ENCODE measurements at places on chromosomes 4 and X.

DNA sequence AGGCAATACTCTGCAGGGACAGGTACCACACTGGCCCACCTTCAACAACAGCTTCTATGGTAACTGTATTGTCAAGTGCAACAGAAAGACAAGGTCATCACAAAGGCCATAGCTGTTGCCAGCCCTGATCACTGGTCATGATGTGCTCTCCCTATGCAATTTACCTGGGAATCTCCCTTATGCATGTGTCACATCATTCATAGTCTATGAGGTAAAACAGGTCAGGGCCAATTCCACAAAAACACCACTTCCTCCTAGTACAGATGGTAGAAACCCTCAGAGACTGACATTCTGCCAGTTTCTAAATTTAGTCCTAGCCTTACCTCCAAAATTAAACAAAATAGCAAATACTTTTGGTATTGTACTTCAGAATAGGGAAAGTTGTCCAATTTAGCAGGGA is 132.8 kb downstream of the MGST2 start:
- no peak for DNase-seq

GRCh38 chrX:40058719-40059118 is 39.0 kb downstream of the BCOR start:
- DNase-seq = no peak

DNA sequence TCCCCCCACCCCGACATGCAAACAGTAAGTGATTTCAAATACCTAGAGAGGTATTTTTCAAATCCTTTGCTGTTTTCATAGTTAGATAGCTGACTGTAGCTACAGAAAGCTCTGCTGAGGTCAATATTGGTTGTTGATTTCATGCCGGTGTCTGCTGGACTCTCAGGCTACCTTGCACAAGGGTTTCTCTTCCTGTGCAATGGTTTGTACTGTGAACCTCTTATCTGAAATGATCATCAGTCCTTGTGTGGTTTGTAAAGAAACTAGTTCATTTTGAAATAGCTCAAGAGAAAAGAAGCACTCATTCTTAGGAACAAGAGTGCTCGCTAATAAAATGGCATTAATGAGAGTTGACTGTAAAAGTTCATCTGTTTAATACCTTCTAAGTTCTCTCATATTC is 2.1 kb downstream of the MTM1 start:
- DNase-seq = no peak

DNA sequence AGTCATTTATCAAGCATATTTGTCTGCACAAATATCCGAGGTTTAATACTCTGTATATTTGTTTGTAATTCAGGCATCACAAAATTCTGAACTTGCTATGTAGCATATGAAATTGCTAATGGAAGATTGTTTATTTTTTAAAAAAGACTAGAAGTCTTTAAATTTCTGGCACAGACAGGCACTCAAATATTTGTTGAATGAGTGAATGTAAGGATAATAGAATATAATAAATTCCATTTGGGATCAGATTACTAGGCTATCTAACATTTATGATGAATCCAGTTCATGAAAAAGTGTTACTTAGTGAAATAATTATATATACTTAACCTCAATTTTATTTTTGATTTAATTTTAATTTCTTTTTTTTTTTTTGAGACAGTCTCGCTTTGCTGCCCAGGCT is 30.4 kb upstream of the TEC start:
- DNase-seq = no peak

- no peak for DNase-seq
Observed at GRCh38 chrX:150902434-150903109, 4.1 kb upstream of the CD99L2 start.

DNA sequence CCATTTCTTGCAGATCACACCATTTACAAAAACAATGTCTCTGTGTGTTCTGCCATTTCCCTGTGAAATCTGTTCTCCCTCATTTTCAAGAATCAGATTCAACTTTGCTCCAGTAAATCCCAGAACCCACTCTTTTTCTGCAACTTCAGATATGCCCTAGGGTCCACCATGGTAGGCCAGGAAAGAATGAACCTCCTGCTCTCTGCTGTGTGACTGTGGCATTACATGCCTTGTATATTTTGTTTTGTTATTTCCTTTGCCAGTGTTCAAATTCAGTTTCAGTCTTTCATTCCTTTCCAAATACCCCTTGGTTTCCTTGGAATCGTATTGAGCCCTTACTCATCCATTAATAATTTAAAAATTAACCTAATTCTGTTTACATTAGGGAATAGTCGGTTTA is 290.2 kb upstream of the VCX start:
- DNase-seq = no peak

GRCh38 chr4:79831701-79832514 is 241.1 kb downstream of the ANTXR2 start:
- DNase-seq = no peak

Data from GM04504 (cell line).